Muscle of leg (tissue), 16 donors: ENCODE measurements at places on chromosomes 16 and 17.

DNA sequence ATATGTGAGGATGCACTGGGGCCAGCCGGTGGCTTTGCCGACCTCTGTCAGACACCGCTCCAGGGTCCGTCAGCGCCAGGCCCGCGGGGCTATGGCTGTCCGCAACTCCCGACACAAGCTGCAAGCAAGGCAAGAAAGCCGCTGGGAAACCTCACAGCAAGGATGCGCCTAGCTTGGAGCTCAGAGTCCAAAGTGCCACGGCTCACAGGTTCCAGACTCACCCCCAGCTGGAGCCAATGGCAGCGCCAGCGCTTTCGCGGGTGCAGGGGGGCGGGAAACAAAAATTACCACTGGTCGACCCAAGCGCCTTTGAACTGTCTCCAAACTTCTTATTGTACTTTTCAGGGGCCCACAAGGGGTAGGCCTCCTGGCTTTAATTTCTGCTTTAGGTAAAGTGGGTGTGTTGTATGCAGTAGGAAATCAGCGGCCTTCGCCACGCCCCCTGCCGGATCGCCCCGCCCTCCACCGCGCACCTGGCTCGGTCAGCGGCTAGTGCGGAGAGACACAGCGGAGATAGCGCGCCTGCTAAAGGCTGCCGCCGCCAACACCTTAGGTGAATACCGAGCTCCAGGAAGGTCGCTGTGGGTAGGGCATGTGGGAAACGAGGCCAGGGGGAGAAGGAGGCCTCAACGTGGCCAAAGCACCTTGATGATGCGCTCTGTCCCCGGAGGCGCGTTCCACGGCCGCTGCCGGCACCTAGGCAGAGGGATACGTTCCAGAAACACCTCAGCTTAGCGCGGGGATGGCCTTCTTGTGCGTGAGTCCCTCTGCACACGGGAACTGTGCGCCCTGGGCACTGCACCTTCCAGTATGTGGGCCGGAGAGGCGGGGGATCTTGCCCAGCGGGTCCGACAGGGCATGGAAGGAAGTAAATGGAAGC is 61.0 kb upstream of the RBL2 start:
- DNase-seq, result no peak

DNA sequence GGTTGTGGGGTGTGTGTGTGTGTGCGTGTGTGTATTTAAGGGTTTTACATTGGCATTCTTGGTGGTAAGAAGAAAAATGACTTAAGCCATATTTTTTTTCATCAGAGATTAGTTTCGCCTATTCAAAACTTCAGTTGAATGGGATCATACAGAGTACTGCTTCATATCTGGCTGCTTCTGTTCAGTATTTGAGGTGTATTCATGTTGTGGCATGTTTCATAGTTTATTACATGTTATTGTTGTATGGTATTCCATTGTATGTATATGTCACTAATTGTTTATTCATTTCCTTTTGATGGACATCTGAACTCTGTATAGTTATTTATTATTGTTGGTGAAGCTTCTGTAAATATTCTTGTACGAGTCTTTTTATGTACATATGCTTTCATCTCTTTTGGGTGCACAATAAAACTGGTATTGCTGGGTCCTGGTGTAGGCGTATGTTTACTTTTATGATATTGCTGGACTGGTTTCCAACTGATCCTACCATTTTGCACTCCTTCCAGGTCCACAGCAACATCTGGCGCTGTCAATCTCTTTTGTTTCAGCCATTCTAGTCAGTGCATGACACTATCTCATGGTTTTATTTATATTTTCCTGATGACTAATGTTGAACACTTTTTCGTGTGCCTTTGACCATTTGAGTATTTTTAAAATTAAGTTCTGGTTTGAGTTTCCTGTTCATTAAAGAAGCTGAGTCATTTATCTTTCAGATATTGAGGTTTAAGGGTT is 77.4 kb upstream of the MAF start:
- DNase-seq, result no peak

DNA sequence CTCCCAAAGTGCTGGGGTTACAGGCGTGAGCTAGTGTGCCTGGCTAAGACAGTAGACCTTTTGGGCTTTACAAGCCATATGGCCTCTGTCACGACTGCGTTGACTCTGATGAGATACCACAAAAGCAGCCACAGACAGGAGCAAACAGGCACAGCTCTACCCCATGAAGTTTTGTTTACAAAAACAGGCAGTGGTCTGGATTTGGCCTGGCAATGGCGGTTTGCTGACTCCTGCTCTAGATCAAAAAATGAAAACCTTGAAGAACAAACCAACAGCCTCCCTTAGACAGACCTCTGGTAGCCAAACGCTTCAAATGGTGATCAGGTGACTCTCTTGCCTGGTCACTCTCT is 20.7 kb downstream of the SLC43A2 start:
- no peak for DNase-seq

DNA sequence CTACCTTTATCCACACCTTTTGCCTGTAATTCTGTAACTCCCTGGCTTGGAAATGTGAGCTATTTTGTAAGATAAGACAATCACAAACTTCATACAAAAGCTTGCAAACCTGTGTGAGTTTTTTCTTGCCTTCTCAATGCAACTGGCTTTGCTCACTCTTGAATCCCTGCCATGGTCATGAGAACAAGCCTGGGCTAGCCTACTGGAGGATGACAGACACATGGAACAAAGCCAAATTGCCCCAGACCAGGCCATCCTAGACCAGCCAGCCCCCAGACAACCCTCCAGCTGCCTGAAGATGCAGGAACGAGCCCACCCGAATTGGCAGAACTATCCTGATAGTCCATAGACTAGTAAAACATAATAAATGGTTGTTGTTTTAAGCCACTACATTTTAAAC is 466.6 kb upstream of the ERCC4 start:
- no peak for DNase-seq

DNA sequence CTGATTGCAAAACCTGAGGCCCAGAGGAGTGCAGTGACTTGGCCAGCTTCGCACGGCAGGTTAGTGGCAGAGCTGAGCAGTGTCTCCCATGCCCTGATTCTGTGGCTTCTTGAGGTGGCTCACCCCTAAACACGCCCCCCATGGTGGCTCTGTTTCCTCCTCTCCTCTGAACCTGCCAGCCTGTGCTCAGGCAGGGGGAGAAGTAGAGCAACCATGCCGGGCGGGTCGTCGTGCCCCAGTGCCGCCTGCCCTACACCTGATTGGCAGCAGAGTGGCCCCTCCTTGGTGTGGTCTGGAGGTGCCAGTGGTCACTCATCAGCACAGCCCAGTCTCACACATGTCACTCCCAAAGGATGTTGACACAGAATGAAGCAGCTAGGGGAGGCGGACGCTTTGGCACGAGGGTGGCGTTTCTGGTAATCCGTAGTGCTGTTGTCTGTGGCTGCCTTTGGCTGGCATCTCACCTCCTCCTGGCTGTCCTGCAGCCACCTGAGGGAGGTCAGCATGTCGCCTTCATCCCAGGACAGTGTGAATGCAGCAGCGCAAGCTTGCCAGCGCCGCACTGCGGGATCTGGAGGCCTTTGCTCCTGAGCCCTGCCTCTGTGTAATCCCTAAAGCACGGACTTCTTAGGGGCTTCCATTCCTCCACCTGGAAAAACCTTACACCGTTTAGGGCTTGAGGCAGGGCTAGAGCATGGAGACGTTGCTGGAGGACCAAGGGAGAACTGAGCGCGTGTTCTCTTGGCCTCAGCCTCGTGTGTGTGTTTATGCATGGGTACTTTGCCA is 294.7 kb downstream of the SEC14L1 start:
- no peak for DNase-seq
